ENCODE measurements at places on chromosomes 5 and 9.

GRCh38 chr5:96772542-96772941 lies 35.2 kb downstream of the ERAP1 start:
- DNase-seq = no peak

DNA sequence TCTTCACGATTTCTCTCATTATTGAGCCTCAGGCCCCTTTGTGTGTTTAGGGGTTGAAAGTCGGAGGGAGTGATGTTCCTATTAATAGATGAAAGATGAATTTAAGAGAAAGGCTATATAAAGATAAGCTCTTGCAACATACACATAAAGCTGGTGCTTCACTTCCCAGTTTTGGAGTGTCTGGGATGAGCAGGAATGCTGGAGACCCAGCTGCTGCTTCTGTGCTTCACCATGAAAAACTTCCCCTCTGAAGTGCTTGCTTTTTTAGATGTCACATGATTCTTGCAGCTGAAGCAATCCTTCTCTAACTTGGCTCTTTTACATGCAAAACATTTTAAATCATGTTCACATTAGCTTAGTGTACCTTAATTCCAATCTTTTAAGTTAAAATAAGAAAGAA lies 19.7 kb upstream of the SNCAIP start:
- DNase-seq = no peak

GRCh38 chr5:66519626-66520025 lies 76.6 kb upstream of the MAST4 start:
- no peak for DNase-seq

GRCh38 chr5:17991775-17992174 lies 357.5 kb downstream of the TAF11L14 start:
- DNase-seq = no peak

DNA sequence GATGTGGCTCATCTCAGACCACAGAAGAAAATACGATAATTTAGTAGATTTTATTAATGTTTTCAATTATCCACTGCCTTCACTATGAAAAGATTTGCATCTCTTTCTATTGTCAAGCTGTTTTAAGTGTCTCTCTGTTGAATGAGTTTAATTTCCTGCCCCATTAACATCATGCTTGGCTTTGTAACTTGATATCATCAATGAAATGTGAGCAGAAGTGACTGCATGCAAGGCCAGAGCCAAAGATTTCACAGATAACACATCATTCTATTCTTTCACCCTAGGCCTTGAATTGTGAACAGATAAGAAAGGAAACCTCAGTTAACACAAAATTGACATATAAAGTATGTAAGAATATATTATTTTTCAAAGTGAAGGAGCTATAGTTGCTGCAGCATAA lies 986.4 kb upstream of the CDH18 start:
- DNase-seq = no peak
